ENCODE measurements at places on chromosomes 4 and X.

DNA sequence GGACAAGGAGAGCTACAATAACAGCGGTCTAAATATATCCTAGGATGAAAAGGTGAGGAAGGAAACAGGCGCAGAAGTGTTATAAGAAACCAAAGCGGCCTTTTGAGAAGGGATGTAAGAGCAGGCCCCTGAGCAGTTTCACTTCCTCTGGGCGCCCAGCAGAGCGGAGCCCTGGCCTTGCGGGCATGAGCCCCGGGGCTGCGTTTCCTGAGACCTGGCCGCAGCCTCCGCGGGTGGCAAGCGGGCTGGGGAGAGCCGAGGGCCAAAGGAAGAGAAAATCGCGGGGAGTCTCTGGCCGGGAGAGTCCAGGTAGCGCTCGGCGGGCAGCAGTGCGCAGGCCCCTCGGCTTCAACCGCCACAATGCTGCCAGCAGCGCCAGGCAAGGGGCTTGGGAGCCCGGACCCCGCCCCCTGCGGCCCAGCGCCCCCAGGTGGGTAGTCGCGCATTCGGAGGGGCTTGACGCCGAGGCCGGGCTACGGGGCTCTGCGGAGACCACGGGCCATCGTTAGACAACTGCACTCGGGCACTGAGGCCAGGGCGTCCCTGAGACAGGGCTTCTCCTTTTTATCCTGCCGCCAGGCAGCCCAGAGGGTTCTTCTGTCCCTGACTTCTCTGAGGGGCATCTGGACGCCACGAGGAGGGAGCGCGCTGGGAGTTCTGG is at the start of gene BANK1:
Gene BANK1 (plus strand): TSS at position 210 of the 661 bp plus-strand sequence. CDS start 151 bp downstream, at position 361.
- no peak for DNase-seq

DNA sequence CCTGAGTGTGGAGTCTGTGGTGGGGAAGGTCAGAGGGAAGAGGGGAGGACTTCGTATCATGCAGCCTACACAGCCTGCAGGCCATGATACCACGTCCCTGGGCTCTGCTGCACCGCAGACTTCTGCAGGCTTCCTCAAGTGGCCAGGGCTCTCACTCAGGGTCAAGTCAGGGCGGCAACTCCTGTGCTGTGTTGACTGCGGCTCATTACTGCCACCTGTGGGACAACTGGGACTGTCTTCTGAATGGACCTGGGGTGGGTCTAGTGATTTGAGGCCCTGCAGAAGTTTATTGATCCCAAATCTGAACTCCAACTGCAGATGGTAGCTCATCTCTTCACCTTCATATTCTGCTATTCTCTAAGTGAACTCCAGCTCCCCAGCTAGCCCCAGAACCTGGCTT is 167.1 kb downstream of the NSUN7 start:
- DNase-seq, result no peak

DNA sequence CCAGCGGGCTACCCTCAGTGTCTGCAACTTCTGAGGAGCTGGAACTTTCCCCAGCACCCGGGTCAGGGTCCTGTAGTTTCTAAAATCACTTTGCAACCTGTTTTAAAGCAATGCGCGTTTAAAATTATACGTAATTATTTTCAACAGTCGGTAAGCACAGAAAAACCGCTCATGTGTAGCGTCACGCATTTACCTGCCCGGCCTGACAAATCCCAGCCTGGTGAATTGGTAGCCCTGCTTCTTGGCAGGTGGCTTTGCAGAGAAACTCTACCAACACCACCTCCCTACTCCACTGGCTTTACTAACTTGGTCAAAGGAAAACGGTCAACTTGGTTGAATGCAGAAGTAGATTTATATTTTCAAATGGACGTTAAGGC is 640 bp downstream of the BANK1 start:
- no peak for DNase-seq

GRCh38 chrX:148215726-148216125 is 234.6 kb downstream of the FMR1NB start:
- DNase-seq, result no peak

Measured in activated T-helper 1 cell treated with anti-CD3 and anti-CD28 coated beads, Interleukin-2, amount 50 U/mL, for 16 hours (primary cell).